ENCODE measurements at places on chromosomes 7 and 10.

DNA sequence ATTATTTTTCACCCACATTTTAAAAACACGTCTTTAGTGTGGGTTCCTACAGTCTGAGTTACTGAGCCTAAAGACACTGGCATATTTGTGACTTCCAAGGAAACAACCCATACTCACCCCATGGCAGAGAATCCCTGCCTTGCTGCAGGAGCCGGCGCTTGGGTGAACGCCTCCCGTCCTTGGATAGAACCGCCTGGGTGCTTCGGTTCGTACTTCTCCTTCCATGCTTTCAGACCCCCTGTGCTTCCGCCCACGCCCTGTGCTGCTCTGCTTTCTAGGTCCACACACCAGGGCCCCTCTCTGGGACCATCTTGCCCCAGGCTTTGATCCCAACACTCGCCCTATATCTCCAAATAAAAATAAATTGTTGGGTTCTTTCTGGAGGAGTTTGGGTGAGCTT is 125.8 kb downstream of the PTPRN2 start:
- no peak for DNase-seq

- DNase-seq, result no peak
These were observed 2.8 kb downstream of the JAKMIP3 start for GRCh38 chr10:132068431-132069121.

DNA sequence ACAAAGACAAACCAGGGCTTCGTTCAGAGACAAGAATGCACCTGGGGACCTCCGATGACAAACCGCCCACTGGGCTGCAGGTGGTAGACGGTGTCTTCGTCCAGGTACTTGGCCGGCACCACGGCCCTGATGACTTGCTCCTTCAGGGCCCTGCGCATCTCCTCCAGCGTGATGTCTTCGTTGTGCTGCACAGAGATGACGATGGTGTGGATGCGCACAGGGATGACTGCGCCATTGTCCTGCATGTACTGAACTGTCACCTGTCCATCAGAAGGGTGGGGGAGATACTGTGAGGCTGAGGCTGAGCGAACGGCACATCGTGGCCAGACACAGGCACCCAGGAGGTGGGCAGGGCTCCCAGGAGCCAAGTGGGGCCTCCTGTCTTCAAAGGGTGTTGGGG is 13.1 kb downstream of the MAT1A start:
- no peak for DNase-seq

- DNase-seq, result no peak
These were observed 16.2 kb upstream of the SPOCK2 start for GRCh38 chr10:72104472-72105097.

DNA sequence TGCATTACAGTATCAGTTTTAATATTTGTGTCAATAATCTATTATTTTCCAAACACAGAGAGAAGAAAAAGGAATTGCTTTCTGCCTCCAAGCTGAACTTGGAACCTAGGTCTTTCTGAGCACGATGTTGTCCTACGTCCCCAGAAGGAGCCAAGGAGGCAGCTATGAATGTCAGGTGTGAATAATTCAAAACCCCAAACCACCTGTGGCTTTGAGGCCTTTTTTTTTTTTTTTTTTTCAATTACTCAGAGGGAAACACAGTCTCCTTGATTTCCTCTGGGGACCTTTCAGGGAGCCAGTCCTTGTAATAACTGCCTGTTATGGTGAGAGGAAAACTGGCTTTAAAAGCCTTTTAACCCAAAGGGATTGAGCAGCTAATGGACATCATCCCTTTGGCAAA is 8.3 kb downstream of the GPR85 start:
- DNase-seq, result no peak

DNA sequence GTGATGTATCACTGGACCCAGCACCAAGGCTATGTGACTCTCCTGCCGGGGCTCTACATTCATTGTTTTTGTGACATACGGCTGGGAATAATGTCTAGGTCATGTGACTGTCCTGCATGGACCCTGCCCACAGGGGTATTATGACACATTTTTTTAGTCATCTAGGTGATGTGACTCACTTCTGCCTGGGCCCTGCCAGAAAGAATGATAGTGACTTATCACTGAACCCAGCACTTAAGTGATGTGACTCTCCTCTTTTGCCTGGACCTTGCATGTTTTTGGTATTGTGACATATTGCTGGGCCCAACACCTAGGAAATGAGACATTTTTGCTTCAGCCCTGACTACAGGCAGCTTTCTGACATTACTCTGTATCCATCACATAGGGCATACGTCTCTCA is 51.1 kb upstream of the ZNF107 start:
- DNase-seq, result no peak

DNA sequence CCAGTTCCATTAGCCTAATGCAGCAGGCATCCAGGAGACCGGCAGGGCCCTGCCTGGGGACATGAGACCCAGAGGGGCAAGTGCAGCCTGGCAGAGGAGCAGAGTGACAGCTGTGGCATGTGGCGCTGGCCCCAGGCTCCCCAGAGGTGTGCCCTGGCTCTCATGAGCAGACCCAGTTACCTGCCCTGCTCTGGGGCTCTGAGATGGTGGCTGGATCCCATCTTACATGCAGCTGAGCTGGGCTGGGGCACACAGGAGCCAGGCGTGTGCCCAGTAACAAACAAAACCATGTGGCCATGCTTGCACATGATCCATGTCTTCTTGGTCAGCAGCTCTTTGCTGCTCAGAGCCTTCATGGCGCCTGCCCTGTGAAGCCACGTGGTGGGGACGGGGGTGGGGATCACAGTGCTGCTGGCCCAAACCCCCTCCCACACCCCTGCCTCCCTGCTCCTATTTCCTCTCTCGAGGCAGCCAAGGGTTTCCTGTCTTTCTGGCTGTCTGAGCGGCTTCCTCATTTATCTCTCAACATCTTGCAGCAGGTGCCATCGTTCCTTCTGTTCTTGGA is 40.3 kb upstream of the GTF2I start:
- no peak for DNase-seq

GRCh38 chr7:27933671-27934565 is 194.0 kb downstream of the TAX1BP1 start:
- DNase-seq, result peak; percentile 91

GRCh38 chr7:122316467-122317388 is 12.2 kb upstream of the FEZF1 start:
- DNase-seq, result no peak

- DNase-seq, result no peak
These were observed 91.7 kb upstream of the ADCY1 start for GRCh38 chr7:45482451-45482850.

GRCh38 chr7:30148951-30149459 is 14.2 kb downstream of the MTURN start:
- no peak for DNase-seq

GRCh38 chr10:4501306-4501705 is 324.7 kb upstream of the AKR1E2 start:
- DNase-seq, result no peak

GRCh38 chr7:1865571-1866255 is 195.6 kb downstream of the ELFN1 start:
- no peak for DNase-seq

DNA sequence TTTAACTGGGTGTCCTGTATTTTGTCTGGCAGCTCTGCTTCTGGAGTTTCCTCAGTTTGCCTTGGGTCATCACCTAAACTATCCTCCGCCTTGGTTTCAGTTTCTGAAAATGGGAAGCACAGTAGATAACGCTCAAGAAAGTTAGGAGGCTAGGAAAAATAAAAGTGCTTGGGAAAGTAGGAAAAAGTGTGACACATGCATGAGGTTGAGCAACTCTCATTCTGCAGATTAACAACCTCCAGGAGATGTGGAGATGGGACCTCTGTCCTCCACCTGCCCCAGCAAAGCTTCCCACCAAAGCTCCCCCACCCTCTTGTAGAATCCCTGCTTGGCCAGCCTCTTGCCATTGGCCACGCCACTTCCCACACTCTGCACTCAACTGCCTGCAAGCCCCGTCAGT is 13.1 kb upstream of the ZCCHC24 start:
- no peak for DNase-seq

DNA sequence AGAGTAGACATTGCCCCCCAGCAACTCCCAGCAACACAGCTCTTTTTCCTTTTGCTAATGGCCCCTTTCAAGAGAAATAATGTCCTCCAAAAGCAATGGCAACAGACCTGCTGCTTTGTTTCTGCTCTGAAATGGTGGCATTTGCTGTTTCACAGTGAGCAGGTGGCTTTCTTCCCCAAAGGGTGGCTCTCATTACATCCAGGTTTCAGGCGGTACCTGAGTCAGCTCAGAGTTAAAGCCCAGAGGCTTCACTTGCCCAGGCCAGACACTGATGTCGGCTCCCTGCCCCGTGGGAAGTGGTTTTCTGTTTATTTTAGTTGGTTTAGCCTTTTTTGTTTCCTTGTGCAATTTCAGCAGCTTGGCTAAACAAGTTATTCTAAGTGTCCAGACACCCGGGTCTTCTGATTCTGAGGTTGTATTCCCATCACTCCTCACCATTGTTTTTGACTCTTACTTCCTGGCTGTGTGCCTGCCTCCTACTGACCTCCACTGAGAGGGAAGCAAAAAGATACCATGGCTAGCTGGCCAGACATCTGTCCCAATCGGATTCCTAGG is 7.8 kb upstream of the ATOH7 start:
- no peak for DNase-seq

DNA sequence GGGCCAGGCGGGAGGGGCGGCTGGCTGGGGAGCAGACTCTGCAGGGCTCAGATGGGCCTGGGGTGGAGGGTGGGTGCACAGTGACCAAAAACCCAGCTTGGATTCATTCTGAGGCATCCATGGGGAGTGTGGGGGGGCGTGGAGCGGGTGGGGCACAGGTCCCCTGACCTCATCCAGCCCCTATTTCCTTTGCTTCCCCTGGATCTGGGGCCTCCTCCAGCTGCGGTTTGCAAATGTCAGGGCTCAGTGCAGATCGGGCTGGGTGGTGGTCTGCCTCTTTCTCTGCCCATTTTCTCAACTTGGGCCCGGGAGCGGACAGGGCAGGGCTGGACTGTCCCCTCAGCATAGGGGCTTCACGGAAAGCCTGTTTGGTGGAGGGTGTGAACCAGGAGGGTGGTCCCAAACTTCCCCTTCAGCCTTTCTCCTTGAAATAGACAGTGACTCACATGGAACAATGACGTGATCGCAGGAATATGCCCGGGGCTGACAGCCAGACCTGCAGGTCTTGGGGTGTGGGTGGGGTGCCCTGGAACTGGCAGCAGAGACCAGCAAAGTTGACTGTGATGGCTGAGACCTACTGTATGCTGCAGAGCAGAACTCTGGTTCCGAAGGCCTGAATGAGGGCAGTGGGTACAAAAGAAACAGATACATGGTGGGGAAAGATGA is 72.9 kb upstream of the PODXL start:
- DNase-seq, result no peak

- peak; percentile 65 for DNase-seq
These were observed 399.5 kb upstream of the ANKRD30A start for GRCh38 chr10:36725581-36726520.

DNA sequence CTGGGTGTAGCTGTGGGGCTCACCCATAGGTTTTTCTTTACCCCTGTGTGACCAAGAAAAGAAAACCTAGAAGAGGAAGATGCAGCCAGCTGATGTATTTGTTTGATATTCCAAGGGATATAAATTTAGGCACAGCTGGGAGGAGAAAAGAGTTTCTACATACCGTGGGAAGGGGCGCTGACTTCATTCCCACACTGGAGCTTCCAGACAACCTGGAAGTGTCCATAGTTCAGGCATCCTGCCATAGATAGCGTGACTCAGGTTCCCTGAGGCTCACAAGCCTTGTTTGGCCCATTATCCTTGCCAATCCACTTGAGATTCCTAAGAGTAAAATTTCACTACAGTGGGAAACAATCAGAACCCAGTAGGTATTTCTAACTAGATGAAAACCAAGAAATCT is 371.7 kb upstream of the NRP1 start:
- no peak for DNase-seq

DNA sequence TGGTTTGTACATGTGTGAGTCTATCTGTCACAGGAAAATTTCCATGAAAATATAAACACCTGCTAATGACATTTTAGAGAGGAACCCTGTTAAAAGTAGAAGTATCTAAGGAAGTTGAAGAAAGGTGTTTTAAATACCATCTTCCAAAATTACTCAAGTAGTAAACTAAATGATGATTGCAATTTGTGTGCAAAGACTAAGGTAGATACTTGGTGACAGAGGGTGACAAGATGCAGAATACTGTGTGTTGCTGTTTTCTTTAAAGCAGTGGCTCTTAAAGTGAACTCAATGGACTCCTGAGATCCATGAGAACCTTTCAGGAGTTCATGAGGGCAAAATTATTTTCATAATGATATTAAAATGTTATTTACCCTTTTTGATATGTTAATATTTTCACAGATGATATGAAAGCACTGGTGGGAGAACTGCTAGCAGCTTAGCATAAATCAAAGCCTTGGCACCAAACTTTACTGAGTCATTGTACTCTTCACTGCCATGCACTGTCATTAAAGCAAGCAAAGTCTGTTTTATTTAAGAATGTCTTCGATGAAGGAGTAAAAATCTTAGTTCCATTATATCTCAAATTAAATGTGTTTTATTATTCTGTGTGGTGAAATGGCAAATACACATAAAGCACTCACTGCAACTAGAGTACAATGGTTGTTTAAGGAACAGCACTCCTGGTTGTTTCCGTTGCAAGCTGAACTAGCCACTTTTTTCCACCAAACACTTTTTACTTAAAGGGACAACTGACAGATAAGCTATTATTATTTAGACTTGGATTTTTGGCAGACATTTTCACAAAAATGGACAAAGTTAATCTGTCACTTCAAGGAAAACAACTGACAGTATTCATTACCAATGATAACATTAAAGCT is 133.7 kb downstream of the LRRN3 start:
- no peak for DNase-seq

- DNase-seq, result no peak
These were observed 45.5 kb downstream of the ABCC2 start for GRCh38 chr10:99827936-99828335.

- DNase-seq, result peak; percentile 15
These were observed 85.8 kb upstream of the EGFR start for GRCh38 chr7:54932818-54933543.

DNA sequence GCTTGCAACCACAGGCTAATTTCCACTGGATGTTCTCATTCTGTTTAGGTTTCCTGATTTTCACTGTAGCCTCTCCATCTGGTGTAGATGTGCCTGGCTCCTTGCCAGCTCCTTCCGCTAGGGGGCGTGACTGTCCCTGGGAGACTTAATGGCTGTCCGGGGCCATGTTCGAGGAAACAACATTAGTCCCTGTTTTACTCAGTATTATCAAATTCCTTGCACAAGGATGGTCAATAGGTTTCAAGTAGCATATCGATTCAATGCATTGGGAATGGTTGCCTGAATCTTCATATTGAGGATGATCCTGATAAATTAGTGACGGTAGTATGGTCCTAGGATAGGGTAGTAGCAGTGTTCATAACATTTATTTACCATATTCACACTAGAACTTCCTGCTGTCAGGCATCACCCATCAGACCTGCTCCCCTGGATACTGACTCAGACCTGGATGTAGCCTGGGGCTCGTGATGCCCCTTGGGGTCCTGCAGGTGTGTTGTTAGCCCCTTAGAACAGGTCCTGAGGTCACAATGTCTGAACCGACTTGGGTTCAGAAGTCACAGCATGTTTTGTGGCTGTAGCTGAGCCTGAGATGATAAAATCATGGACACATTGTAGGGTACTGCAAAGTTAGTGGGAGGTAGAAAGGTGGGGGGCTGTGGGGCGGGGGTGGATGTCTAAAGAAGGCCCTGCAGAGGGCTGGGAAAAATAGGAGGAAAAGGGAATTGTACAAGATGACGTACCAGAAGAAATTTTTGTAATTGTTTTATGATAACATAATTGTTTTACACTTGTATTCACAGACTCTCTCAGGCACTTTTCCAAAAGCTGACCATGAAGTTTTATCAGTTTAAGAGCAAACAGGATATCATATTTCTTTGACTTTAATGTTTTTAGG is 8.9 kb upstream of the EXOC6 start:
- DNase-seq, result no peak
